ENCODE measurements at places on chromosomes 16 and 17. TPM values are rescaled to one million over a fixed set of nuclear protein-coding genes. Genes with fewer than 3 reads are reported as not detected.

The OTOP2 gene
- total RNA-seq, result not detected

The VTN gene
- 0.21 TPM for total RNA-seq

GRCh38 chr17:45409659-45410076 is 23.0 kb downstream of the ARHGAP27 start:
- DNase-seq, result peak; percentile 38

DNA sequence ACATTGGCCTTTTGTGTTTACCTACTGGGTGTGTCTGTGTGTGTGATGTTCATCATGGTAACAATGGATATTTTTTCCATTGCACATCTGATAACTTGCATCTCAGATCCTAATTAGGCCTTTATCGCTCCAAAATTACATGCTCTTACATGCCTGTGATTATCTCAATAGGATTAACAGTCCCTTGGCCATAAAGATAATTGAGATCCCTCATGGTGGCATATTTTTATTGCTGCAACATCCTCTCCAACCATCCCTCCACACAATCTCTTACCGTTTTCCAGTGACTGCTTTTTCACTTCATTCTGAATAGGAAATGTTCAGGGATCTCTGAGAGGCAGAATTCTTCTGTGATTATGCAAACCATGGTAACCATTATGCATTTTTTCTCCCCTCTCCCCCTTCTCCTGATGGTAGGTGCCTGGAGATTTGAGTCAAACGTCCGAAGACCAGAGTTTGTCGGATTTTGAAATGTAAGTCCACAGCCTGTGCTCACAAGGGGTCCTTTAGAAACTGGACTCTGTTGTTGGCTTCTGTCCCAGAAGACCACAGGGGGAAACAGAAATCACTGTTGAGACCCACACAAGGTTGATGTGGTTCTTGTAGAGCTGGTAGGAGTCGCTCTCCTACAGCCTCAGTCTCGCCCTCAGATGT is 405.5 kb downstream of the CPPED1 start:
- DNase-seq, result no peak

DNA sequence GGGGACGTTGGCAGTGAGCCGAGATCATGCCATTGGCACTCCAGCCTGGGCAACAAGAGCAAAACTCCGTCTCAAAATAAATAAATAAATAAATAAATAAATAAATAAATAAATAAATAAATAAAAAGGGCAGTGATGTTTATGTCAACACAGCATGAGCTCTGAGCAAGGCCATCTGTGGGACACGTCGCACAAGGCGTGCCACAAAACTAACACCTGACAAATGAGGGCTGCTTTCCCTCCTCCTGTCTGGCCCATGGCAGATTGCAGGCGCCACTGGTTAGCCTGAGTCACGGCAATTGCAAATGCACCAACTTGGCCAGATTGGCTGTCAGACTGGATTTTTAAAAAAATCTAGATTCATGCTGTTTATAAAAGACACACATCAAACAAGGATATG is 25.9 kb upstream of the SPNS3 start:
- DNase-seq, result no peak

DNA sequence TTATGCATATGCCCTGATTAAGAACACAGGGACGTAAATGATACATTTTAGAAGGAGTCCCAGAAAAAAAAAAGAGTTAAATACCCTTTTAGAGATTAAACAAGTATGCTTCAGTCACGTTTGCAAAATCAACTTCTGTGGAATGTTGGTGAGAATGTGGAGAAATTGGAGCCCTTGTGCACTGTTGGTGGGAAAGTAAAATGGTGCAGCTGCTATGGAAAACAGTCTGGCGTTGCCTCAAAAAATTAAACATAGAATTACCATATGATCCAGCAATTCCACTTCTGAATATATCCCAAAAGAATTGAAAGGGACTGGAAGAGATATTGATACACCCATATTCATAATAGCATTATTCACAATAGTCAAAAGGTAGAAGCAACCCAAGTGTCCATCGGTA is 26.5 kb downstream of the RHBDL3 start:
- no peak for DNase-seq
